ENCODE measurements at places on chromosomes 6 and 20.

DNA sequence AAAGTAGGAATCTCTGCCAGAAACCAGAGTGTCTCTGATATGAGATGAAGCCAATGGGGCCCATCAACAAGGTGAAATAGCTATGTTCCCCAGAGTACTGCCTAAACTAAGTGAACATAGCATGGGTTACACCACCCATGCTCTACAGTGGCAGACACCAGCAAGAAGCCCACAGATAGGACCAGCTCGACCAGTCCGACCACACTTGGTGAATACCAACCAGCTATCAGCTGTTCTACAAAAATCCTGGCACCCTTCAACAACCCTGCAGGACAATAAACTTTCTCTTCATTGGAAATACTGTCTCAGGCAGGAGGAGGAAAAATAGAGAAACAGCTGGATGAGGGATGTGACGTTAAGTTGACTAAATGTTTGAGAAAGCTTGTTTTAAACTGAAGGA, 311.4 kb downstream of the EPM2A start:
- DNase-seq: no peak

- no peak for DNase-seq
Observed at GRCh38 chr6:112929641-112930040, 582.5 kb downstream of the RFPL4B start.

DNA sequence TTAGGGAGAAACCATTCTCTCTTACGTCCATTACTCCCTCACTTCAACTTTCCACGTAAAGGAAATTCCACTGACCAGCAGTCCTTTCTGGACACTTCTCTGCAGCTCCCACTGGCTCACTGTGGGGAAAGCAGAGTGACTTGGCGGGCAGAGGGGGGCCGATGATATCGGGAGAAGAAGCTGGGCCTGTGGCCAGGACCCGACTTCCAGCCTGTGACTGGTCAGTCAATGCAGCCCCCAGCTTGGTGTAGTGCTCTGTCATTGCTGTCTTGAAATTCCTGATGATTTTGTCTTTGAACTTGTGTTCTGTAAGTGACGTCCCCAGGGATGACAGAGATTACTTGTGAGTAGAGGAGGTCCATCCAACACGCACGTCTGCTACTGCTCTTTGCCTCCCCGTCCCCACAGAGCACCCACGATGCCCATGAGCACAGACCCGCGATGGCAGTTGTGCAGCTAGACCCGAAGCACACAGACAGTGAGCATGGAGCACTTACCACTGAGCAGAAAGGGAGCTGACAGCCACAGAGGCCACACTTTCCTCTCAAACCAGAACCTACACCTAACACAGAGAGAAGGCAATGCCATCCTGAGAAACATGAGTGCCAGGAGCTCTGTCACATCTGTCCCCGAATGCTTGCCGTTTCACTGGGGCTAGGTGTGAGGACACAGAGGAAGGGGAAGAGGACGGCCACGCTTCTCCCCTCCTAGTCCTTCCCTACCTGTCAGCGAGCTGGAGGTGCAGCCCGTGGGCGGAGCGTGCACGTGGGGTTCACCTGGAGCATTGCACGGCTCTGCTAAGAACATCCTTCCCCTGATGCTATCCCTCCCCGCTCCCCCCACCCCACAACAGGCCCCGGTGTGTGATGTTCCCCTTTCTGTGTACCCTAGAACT, 25.7 kb downstream of the DACT2 start:
- no peak for DNase-seq

GRCh38 chr6:35587167-35587566, 74.5 kb upstream of the TULP1 start:
- DNase-seq: no peak

DNA sequence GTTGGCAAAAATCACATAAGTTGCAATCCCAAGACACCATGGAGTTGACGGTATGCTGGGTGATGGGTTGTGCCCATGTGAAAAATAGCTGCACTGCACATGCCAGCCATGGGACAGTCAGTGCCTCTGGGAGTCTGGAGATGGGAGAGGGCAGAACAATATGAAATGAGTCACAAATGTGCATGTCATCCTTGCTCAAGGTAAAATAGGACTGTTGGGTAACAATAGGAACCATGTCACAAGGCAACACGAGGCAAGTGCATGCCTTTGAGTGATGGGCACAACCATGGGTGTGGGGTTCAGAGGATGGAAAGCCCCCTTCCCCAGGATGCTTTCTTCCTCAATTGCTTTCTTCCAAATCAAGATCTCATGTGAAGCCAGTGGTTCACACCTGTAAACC, 70.5 kb upstream of the PIM1 start:
- no peak for DNase-seq

DNA sequence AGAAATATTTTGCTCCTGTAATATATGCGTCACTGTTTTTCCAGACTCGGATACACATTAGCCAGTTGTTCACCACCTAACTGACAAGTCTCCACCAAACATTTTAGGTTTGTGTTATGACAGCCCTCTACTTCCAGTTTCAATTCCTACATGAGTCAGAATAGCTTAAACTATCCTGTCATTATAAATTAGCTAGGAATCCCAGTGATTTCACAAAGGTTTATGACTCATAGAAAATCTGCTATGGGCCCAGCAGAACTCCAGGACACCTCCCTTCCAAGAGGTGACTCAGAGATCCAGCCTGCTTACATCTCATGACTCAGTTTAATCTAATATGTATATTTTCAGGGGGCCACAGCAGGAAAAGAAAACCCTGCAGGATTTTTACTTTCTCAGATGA, 17.4 kb upstream of the PLCB4 start:
- no peak for DNase-seq

GRCh38 chr6:138346302-138347195, 31.2 kb upstream of the SMIM28 start:
- DNase-seq: no peak

- DNase-seq: no peak
Observed at GRCh38 chr6:133893946-133894345, 5.0 kb downstream of the TCF21 start.

All from stimulated activated CD4-positive, alpha-beta T cell treated with anti-CD3 and anti-CD28 coated beads, Interleukin-1b, Interleukin-23, amount 100 ng/mL, for 1 hour (primary cell).